ENCODE measurements at places on chromosomes 7 and 10.

DNA sequence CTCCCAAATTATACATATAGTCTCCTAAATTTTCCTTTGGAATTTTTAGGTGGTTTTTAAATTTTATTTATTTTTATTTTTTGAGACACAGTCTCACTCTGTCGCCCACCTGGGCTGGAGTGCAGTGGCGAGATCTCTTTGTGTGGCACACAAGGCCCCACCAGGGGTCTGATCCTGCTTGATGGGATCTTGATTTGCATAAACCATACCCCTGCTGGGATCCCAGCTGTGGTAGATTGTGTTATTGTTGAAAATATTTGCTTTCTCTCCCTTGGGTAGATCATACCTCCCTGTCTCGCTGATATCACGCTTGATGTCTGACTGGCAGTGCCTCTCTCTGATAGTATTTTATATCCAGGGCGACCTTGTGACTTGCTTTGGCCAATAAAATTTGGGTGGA is 5.6 kb upstream of the MUC3A start:
- no peak for DNase-seq

GRCh38 chr7:143406002-143406357 is 2.7 kb downstream of the EPHA1 start:
- no peak for DNase-seq

DNA sequence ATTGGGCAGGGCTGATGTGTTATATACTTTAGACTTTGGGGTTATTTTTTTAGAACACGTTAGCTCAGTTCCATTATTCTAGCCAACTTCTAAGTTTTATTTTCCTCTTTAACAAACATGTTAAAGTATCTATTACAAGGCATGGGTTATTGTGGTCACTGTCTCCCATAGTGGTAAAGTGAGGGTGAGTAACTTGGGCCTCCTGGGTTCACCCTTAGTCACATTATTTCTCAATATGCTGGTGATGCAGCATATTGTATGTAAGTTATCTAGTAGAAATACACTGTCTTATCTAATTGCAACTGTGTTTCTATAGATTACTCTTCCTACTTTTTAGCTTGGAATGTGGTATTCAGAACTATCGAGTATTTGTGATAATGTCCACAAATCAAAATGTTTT is 65.9 kb downstream of the BBS9 start:
- DNase-seq = no peak

GRCh38 chr10:126704649-126705048 is 34.2 kb upstream of the C10orf90 start:
- DNase-seq = no peak

- DNase-seq = no peak
These were observed 437.9 kb downstream of the SDK1 start for GRCh38 chr7:3738964-3739363.

GRCh38 chr10:72244573-72245038 is 28.5 kb upstream of the ASCC1 start:
- DNase-seq = no peak

DNA sequence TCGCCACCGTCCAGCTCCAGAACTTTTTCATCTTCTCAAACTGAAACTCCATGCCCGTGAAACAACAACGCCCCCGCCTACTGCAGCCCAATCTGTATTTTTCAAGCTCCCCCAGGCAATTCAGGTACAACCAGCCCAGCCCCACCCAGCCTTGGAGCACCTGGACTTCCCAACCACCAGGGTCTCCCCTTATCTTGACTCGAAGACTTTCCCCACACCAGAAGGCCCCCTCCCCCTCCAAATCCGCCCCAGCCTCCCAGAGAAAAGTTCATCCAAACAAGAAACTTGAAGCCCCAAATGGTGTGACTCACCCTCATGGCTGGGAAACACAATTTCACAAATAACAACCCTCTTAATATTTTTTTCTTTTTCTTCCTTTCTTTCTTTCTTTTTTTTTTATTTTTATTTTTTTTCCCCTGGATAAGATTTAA is 10.6 kb downstream of the ZCCHC24 start:
- no peak for DNase-seq

- no peak for DNase-seq
These were observed 220.2 kb downstream of the DGKI start for GRCh38 chr7:137626469-137627067.

DNA sequence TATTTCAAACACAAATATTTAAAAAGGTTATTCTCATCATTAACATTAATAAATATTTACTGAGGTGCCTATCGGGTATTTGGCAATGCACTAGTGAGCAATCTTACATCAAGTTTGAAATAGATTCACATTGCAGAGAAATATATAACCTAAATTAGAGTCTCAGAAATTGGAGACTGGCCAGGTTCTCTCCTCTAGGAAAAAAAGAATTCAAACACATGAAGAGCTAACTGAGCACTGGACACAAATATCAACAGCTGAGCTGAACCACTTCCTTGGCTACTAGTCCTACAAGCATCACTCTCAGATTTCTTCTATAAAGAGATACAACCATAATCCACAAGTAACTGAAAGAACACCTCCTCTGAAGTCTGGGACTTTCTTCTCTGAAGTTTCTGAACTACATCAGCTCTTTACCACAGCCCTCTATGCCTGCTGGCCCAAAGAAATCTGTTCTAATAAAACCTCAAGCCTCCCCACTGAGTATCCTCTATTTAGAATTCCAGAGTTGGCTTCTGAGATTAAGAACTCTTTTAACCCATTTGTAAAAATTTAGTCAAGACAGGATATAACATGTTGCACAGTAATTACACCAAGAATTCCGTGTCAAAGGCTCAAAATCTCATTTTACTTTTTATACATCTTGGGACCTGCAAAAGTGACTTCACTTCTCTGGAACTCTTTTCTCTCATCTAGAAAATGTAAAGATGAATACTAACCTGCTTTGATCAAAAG is 45.2 kb downstream of the MTERF1 start:
- no peak for DNase-seq

GRCh38 chr10:59991661-59992060 is 85.3 kb upstream of the CCDC6 start:
- no peak for DNase-seq

- DNase-seq = no peak
These were observed 26.5 kb downstream of the NUP42 start for GRCh38 chr7:23208316-23208715.

DNA sequence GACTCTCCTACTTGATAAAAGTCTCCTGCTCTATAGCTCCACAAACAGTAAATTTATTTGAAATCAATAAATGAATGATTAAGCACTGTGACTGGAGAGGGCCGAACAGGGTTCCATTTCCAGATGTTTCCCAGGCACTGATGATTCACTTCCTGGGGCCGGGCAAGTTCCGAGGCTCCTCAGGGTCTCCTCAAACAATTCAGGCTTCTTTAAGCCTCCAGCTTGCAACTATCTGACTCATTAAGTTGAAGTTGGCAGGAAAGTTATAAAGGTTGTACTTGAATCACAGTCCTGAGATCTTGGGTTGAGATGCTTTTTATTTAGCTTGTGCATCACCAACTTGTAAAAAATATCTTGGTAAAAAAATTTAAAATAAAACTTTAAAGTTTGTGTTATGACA is 612.9 kb downstream of the DNAJB6 start:
- no peak for DNase-seq

DNA sequence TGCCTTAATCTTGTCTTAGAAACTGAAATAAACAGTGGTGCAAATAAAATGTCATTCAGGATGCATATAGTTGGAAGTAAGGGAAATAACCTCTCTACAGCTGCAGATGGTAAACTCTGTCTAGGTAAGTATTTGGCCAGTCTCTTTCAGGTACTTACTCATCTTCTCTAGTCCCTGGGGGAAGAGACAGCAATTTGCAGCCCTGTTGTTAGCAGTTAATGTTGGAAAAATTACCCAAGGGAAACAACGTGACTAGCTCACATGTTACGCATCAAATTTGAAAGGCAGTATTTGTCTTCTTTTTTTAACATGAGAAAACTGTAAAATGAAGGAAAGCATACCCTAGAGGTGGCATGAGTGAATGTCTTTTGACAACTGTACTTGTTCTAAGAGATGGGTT is 3.2 kb upstream of the HUS1 start:
- no peak for DNase-seq

GRCh38 chr10:123782549-123782948 is 109.1 kb downstream of the CPXM2 start:
- no peak for DNase-seq

Measured in effector CD8-positive, alpha-beta T cell (primary cell).